ENCODE measurements at places on chromosomes 13 and 19. TPM values are rescaled to one million over a fixed set of nuclear protein-coding genes. Genes with fewer than 3 reads are reported as not detected.

- DNase-seq, result no peak
Observed at GRCh38 chr19:47432091-47432490, 12.8 kb upstream of the MEIS3 start.

Gene MTUS2
- 0.36 TPM for total RNA-seq

DNA sequence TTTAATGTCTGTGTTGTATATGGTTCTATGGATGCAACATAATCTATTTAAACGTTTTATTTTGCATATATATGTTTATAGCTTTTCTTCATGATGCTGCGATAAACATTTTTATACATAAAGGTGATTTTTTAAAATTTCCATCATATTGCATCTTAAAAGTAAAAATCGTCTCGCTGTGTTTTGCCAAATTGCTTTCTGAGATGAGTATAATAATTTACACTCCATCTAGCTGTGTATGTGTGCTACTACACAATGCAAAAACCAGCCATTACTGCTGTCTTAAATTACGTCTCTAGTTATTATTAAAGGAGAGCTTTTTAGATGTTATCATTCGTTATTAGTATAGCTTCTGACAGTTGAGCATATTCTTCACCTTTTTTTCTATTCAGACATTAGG is 37.2 kb downstream of the METTL21C start:
- DNase-seq, result no peak

DNA sequence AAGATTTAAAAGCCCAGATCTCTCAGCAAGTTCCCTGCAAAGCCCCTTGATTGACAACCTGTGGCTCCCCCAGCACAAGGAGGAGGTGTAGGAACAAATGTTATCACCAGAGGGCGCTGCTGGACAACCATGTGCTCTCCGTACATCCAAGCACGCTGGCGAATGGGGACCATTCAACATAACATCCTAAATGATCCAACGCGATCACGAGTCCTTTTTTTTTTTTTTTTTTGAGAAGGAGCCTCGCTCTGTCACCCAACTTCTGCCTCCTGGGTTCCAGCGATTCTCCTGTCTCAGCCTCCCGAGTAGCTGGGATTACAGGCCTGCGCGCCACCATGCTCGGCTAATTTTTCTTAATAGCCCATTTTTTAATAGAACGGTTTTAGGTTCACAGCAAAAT is 52.0 kb downstream of the NWD1 start:
- peak; percentile 88 for DNase-seq

GRCh38 chr13:101545521-101545920 is 93.0 kb downstream of the ITGBL1 start:
- DNase-seq, result peak; percentile 88

DNA sequence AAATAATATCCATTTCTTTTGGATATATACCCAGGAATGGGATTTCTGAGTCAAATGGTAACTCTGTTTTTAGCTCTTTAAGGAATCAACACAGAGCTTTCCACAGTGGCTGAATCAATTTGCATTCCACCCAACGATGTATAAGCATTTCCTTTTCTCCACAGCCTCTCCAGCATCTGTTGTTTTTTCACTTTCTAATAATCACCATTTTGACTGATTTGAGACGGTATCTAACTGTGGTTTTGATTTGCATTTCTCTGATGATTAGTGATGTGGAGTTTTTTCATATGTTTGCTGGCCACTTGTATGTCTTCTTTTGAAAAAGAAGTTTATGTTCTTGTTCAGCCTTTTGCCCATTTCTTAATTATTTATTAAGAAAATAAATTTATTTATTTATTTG is 352.2 kb upstream of the OBI1 start:
- no peak for DNase-seq

Gene TMIGD2
- total RNA-seq, result not detected

GRCh38 chr13:46232281-46232680 is 20.6 kb downstream of the LRRC63 start:
- DNase-seq, result peak; percentile 80

GRCh38 chr19:18206018-18206417 is 2.2 kb upstream of the RAB3A start:
- DNase-seq, result no peak

Data from fibroblast of the aortic adventitia (primary cell).